Suppressor macrophage (primary cell): ENCODE measurements at places on chromosomes 6 and 20.

DNA sequence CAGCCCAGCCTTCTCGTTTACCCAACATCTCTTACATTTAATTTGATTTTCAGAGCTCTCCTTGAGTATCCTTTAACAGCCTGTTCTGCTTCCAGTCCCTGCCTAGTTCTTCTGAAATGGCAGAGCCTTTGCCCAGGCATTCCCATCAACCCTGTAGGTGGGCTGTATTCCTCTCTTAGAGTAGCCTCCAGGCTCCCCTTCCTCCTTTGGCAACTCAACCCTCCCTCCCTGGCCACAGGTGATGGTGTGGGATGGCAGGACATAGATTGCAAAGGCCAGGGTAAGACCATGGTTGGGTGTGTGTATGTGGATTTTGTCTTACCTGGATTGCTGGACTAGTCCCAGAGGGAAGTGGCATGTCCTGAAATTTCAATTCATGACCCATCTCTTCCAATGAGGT lies 125.4 kb downstream of the F13A1 start:
- no peak for DNase-seq

- DNase-seq: no peak
These were observed 27.7 kb upstream of the LAMA4 start for GRCh38 chr6:112281821-112282615.

DNA sequence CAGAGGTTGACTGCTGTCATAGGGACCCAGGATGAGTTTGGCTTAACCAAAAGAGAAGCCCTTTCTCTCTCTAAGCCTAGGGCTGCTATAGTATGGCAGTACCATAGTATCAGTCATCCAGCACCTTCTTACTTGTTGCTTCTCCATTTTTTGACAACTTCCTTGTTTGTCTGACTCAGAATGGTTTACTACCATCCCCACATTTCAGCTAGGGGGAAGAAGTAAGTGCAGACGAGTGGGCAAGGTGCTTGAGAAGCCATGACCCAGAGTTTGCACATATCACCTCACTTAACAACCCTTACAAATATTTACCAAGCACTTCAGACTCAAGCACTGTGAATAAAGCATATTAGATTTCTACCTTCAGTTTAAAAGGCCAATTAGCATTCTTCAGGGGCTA lies 289.9 kb upstream of the TSHZ2 start:
- DNase-seq: peak; percentile 79

DNA sequence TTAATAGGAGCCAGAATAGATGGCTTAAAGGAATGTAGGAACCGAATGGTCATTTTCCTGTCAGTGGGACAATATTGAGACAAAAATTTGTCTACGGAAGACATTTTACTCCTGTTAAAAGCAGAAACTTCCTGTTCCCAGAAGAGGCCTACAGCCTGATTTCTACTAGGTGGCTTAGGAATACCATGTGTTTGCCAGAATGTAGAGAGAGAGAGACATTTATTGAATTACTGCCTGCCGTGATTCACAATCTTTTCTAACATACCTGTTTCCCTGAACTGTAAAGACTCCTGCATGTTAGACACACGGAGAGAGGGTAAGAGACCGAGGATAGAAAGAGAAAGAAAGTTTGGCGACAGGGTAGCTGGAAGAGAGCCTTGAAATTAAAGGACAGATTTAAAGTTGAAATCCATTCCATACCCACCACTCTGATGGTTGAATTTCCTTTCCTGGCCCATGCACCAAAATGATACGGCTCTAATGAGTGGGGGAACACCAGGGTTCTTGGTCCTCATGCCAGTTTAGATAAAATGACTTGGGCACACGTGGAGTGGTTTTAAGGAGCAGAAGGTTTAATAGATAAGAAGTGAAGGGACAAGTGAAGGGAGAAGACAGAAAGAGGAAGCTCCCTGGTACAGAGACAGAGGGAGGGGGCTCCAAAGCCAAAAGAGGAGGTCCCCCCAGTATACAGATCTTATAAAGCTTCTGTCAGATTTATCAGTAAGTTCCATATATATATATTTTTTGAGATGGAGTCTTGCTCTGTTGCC lies 22.5 kb downstream of the NCOA3 start:
- no peak for DNase-seq

DNA sequence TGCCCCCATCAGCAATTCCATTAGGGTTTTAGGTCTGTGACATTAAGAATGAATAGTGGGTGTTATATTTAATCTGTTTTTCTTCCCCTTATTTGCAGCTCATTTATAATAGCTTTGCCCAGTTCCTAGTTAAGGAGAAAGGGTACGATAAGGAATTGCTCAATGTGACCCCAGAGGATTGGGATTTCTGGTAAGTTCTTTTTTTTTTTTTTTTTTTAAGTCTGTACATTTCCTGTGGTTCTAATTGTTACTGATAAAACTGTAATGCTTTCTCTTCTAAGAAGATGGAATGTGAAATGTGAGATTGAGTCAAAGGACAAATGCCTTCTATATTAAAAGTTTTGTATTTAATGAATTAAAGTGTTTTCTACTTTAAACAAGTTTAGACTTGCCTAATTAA lies 5.5 kb downstream of the NT5DC1 start:
- no peak for DNase-seq

- no peak for DNase-seq
These were observed 482.5 kb downstream of the C6orf118 start for GRCh38 chr6:164826831-164827468.

- no peak for DNase-seq
These were observed 55.4 kb downstream of the MRPL14 start for GRCh38 chr6:44071670-44072451.

GRCh38 chr6:54307439-54307910 lies 766 bp upstream of the TINAG start:
- no peak for DNase-seq

DNA sequence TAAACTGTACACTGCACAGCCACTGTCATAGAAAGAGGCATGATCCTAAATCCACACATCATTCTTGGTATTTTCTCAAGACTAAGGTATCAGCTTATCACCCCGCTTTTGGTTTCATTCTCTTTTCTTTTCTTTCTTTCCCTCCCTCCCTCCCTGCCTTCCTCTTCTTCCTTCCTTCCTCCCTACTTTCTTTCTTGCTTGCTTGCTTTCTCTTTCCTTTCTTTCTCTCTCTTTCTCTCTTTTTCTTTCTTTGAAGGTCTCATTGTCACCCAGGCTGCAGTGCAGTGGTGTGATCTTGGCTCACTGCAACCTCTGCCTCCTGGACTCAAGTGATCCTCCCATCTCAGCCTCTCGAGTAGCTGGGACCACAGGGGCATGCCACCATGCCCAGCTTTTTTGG lies 81.1 kb downstream of the MAP7 start:
- DNase-seq: no peak

DNA sequence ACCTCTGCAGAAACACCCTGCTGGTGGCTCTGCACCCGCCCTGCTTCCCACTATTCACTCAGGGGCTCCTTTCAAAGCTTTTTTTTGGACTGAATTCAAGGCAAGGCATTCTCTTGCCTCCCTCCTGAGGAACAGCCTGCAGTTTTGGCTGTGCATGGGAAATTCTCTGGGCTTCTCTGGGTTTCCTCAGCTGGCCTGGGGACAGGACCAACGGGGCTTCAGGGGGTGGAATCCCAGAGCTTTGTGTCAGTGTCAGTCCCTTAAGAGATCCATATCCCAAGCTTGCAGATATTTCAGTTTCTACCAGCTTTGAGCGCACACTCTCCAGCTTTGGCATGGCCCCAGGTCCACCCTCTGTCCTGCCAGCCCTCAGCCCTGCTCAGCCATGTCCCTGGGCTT lies 2.0 kb downstream of the SCRT2 start:
- DNase-seq: no peak

- no peak for DNase-seq
These were observed 42.6 kb downstream of the TSBP1 start for GRCh38 chr6:32329141-32329540.

- peak; percentile 88 for DNase-seq
These were observed 622 bp downstream of the SS18L1 start for GRCh38 chr20:62143957-62144825.

- peak; percentile 63 for DNase-seq
These were observed 63.8 kb upstream of the ATXN1 start for GRCh38 chr6:16824845-16825685.

GRCh38 chr6:142398353-142398752 lies 96.5 kb downstream of the ADGRG6 start:
- DNase-seq: no peak

GRCh38 chr6:27128311-27129094 lies 119.0 kb upstream of the PRSS16 start:
- no peak for DNase-seq

GRCh38 chr6:54602591-54602990 lies 244.0 kb upstream of the FAM83B start:
- no peak for DNase-seq

GRCh38 chr6:109296971-109297372 lies 85.3 kb downstream of the CD164 start:
- DNase-seq: no peak

GRCh38 chr6:149967591-149967990 lies 3.8 kb downstream of the ULBP1 start:
- no peak for DNase-seq

DNA sequence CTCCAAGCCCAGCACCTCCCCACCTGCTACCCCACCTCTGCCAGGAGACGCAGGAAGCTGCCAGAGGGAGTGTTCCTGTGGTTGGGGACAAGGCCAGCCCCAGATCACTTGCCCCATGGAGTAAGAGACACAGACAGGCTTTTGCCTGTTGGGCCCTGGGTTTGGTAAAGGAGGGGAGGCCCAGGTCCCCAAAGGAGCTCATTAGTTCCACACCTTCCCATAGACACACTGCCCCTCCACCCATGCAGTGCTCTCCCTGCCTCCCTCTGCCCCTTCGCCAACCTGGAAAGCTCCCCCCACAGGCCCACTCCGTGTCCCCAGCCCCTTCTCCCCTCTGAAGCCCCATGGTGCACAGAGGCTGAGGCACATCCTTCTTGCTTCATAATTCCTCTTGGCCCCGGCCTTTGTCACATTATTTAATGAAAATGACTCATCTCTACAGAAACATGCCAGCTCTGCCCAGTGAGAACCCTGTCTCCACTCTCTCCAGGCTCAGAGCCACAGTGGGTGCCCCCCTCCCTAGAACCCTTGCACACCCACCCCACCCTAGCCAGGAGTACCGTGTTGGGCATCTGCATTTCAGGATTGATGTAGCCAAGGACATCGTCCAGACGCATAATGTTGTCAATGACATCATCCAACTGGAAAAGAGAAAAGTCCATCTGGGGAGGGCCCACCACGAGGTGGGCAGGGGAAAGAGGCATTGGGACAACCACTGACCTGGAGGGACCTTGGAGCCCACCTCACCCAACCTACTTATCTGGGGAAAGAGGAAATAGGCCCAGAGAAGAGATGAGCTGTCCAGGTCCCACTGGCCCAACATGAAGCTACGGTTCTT lies 46.0 kb downstream of the TFEB start:
- no peak for DNase-seq

- DNase-seq: peak; percentile 34
These were observed 115.2 kb upstream of the GLP1R start for GRCh38 chr6:38933426-38933825.

DNA sequence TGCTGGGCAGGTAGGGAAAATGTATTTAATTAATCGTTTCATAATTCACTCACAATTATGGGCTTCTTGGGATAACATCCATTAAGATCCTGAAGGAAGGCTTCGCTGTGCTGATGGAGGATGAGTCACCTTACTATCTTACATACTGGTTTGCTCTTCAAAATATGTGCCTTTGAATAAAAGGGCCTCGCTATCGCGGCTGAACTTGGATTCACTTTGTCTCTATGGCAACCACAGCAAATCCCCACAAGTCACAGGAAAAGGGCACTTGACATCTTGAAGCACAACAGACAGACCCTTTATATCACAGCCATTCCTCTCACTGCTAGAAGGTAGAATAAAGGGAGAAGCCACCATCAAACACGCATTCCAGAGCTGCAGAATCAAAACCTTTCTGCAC lies 141.3 kb upstream of the MYLIP start:
- DNase-seq: no peak

GRCh38 chr6:125246566-125246965 lies 55.2 kb downstream of the HDDC2 start:
- DNase-seq: no peak
